ENCODE measurements at places on chromosomes 3 and 15. TPM values are rescaled to one million over a fixed set of nuclear protein-coding genes. Genes with fewer than 3 reads are reported as not detected.

DNA sequence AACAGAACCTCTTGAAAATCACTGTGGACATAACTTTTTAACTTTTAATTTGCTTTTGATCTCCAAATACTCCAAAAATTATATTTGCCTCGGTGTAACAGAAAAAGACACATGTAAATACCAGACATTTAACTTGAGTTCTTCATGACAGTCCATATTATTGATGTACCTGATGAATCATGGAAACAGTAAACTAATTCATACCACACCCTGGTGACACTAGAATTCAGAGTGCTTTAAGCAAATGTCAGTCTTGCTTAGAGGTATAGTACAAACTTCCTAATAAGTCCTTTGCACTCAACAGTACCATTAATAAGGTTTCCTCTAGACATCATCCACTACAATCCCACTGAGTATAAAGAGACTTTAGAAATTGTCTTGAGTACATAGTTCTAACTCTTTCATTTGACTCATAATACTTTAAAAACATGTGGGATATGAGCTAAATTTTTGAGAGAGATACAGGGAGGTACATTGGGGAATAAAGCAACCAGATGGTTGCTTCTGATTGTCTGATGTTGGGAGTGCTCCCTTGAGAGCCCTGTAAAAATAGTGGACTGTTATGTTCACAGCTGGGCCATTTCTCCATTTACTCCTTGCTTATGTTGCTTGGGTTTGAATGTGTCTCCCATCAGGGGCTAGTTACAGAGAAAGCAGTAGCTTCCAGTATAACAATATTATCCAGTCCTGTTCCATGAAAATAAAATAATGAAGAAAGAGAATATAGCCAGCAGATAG lies 175.7 kb downstream of the ALCAM start:
- DNase-seq, result no peak

Gene TUBGCP5
- 21.9 TPM for total RNA-seq

- DNase-seq, result peak; percentile 39
Measured at GRCh38 chr15:64749167-64749566, 26.2 kb downstream of the RBPMS2 start.

Gene LEKR1
- total RNA-seq, result 1.8 TPM

GRCh38 chr3:49387721-49388120 lies 24.1 kb downstream of the RHOA start:
- DNase-seq, result no peak

- DNase-seq, result no peak
Measured at GRCh38 chr3:18301781-18302180, 123.4 kb downstream of the SATB1 start.

- DNase-seq, result no peak
Measured at GRCh38 chr3:159856590-159857104, 132.0 kb upstream of the IL12A start.

DNA sequence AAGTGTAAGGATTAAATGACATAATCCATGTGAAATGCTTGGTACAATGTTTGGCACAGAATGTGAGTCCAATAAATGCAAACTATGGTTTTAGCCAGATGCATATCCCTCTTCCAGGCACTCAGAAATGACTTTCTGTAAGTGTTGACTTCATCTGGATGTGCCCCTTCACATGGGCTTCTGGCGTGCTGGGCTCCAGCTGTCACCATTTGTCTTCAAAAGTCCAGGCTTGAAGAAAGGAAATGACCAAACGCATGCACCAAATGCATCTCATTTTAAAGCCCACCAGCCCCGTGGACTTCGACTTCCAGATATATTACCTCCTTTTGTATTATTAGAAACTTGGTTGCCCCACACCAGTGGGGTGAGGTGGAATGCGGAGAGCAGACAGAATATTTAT lies 23.7 kb downstream of the CRYGS start:
- DNase-seq, result no peak

Gene ZDHHC3
- 51.4 TPM for total RNA-seq

Gene MCF2L2
- total RNA-seq, result not detected

- DNase-seq, result peak; percentile 77
Measured at GRCh38 chr3:12681943-12682390, 18.1 kb upstream of the RAF1 start.

DNA sequence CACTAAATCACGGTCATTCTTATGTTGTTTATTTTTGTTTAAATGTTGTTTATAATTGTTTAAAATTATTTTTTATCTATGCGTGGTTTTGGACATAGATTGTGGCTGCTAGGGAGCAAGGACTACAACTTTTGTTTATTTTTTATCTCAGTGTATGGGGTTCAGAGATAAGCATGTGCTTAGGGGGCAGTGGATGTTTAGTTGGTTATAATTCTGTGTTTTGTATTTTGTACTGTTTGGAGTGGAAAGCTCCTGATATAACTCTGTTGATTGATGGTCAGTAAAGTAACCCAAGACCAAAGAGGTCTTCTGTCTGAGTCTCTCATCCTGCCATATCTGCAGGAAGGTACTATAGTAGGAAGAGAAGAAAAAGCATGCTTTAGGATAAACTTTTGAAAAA lies 36.5 kb upstream of the NPHP3 start:
- no peak for DNase-seq

Gene C15orf39
- total RNA-seq, result 8.1 TPM

Gene ERICH6
- not detected for total RNA-seq

- peak; percentile 100 for DNase-seq
Measured at GRCh38 chr3:49786357-49787181, at the start of gene IP6K1. Gene IP6K1, minus strand, starts transcription at chr3:49786542. Its CDS starts 38,502 bp downstream, at chr3:49748040.

Gene CTXN2
- total RNA-seq, result not detected

Gene ST3GAL6
- total RNA-seq, result 8.6 TPM

Gene AGTR1
- 0.10 TPM for total RNA-seq

DNA sequence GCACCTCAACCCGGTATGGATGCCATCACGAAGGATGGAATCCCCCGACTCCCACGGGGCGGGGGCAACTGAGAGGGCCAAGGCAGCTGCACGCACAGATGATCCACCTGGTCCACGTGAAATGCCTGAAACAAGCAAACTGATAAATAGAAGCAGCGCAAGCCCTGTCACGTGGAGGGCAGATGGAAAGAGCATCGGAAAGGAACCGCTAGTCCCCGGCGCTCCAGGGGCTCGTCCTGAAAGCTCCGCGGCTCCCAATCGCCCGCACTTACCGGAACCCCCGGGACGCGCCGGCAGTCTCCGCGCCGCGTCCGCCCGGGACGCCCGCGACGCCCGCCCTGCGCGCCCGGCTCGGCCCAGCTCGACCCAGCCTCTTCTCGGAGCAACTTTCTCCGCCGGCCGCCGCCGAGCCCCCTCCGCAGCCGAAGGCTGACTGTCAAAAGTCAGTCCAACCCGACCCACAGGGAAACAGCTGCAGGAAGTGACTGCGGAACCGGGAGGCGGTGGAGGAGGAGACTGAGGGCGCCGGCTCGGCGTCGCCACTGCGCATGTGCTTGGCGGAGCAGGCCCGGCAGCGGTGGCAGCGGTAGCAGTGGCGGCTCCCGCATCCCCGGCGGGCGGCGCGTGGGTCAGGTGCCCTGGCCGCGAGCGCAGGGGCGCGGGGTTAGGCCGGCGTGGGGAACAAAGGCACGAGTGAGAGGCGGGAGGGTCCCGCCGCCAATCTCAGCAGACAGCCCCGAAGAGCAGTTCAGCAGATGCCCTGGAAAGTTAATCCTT lies at the start of gene ZMAT3:
ZMAT3 (minus strand) TSS at position 487 of the 777 bp plus-strand sequence. CDS start 4,057 bp downstream, outside the sequence.
- DNase-seq, result peak; percentile 83

Gene IL12A
- total RNA-seq, result 0.72 TPM

Gene DPH3
- 24.0 TPM for total RNA-seq
